ENCODE measurements at places on chromosomes 5 and 9.

DNA sequence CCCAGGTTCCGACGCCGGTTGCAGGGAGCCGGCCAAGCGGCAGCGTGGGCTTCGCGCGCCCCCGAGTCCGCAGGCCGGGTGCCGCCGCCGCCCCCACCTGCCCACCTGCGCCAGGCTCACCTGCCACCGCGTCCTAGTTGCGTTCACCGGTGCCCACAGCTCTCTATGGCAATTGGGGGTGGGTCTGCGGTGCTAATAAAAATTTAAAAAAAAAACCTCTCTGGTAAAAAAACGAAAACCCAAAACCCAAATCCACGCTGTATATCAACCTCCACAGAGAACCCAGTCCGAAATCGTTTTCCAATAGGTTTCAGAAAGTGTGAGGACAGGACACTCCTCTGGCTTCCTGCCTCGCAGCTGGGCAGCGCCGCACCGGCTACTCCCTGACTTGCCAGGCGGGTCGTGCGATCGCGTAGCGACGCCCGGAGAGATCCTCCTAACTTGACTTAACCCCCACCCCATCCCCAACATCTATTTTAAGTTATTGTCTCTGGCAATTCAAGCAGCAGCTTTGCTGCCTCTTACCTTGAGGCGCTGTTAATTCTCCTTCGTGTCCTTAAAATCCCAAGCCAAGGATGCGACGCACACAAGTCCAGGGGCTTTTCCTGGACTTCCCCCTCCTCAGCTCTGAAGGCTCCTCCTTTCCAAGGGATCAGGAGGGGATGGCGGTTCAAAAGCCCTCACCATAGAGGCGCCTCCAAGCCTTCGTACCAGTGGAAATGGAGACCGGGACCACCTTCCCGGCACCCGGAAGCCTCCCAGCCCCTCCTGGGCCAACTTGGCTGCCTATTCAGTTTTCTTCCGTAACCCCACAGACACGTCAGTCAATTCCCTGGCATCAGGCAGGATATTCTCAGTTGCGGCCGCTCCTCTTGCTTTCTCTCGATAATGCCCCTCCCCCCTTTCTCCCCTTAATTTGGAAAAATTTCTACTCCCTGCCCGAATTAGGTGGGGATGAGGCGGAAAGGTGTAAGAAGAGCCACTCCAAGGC, 1639.4 kb upstream of the C9orf72 start:
- DNase-seq: no peak

- DNase-seq: no peak
Measured at GRCh38 chr5:113330533-113331208, 104.1 kb downstream of the TSSK1B start.

DNA sequence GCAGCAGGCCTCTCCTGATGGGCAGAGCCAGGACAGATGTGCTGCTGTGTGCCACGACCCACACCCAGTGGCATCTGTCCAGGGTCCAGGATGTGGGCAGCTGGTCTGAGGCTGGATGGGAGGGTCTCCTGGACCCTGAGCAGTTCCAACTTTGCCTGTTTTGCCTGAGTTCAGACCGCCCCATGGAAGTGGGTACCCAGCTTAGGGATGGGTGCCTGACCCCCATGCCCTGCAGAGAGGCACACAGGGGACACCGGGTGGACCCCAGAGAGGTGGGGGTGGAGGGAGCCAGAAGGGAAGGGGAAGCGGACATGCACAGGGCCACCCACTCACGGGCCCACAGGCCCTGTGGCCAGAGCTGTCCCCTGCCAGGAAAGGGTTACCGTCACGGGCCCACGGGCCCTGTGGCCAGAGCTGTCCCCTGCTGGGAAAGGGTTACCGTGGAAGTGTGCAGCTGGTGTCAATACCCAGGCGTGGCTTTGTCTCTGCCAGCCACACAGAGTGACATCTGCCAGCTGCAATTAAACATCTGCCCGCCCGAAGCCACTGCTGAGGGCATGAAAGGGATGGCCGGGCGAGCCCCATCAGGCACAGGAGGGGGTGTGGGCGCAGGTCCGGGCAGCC, 50.0 kb downstream of the NACC2 start:
- no peak for DNase-seq

DNA sequence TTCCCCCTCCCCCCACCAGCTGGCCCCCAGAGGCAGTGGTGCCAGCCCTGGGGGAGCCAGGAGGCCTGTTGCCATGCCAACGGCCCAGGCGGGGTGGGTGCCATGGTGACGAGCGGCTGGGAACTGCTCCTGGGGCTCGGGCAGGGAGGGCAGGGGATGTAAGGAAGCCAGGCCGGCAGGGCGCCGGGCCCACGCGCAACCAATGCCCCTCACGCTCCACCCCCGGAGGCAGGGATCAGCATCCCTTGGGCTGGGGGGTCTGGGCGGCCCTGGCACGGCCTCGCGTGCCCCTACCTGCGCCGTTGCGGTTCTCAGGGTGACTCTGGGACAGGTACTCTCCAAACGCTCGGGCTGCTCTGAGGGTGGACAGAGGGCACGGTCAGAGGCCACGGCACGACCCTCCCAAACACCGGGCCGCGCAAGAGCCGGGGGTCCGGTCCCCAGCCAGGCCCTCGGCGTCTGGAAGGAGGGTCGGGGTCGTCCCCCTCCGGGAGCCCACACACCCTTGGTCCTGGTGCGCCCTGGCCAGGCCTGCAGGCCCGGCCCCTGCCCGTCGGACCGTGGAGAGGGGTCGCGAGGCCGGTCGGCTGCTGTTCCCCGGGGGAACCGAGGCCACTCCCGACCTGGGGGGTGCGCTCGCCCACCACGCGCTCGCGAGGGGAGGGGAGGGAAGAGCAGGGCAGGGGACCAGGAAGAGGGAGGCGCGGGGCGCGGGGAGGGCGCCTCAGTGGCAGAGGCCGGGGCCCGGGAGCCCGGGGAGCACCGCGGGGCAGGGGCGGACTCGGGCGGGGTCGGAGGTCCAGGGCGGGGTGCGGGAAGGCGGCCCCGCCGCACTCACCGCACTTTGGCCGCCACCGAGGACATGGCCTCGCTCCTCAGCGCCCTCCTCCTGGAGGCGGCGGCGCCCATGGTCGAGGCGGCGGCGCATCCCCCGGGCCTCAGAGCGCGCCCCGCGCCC, 661 bp downstream of the NSMF start:
- no peak for DNase-seq

GRCh38 chr9:5764130-5764868, 68.6 kb downstream of the ERMP1 start:
- DNase-seq: no peak

DNA sequence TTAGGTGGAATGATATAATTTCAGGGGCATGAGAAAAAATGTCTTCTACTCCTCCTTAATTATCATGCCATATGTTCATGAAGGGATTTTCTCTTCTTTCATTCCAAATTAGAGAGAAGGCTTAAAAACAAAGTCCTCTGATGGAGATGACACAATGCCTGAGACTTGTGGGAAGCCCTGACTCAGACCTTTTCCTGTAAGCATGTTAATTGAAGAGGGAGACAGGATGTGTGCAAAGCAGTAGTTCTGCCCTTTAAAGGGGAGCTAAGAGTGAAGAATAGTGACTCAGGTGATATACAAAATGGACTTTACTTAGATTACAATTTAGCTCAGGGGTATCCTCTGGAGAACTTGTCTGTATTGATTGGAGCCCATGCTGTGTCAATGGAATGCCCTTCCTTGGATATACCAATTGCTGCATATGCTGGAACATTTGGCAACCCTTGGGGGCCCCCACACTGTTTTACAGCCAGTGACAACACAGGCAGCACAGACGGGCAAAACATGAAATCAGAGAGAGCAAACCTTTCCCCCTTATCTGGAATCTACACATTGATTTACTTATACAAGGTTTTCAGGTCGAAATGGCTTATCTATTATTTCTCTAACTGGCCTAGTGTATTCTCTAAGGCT, 81.3 kb downstream of the IZUMO3 start:
- no peak for DNase-seq

Data from cortex of kidney (tissue), 1 donor.